B cell (primary cell): ENCODE measurements at places on chromosomes 13 and 19. TPM values are rescaled to one million over a fixed set of nuclear protein-coding genes. Genes with fewer than 3 reads are reported as not detected.
A peak's percentile ranks its signal among the peaks of the same experiment; 100 is the strongest.

GRCh38 chr13:111962431-111962891 lies 104.5 kb upstream of the SOX1 start:
- no peaks in the 10 kb centered on the region for H3K36me3 ChIP-seq
- H3K4me1 ChIP-seq = no peaks in the 10 kb centered on the region
- H3K4me3 ChIP-seq = no peak overlapping the region
- no peaks in the 10 kb centered on the region for H3K27me3 ChIP-seq
- H3K27ac ChIP-seq = no peak overlapping the region

- H3K4me1 ChIP-seq = peaks cover 16% of the 10 kb centered on the region
- no peaks in the 10 kb centered on the region for H3K27me3 ChIP-seq
- no peaks in the 10 kb centered on the region for H3K36me3 ChIP-seq
- H3K4me3 ChIP-seq = no peak overlapping the region
- H3K27ac ChIP-seq = no peak overlapping the region
Measured at GRCh38 chr19:1503089-1503924, 9.5 kb downstream of the ADAMTSL5 start.

- no peak for DNase-seq
- H3K27me3 ChIP-seq = no peaks in the 10 kb centered on the region
- H3K4me3 ChIP-seq = no peak overlapping the region
Measured at GRCh38 chr13:73337532-73337931, 278.7 kb downstream of the KLF5 start.

GRCh38 chr19:16888629-16889365 lies at the start of gene F2RL3:
Gene F2RL3, plus strand, starts transcription at chr19:16888999. Its CDS starts 191 bp downstream, at chr19:16889190.
- H3K4me3 ChIP-seq = no peak within 1 kb of the TSS
- peaks cover 41% of the 10 kb centered on the region for H3K4me1 ChIP-seq
- DNase-seq = no peak
- H3K27ac ChIP-seq = no peak within 1 kb of the TSS

DNA sequence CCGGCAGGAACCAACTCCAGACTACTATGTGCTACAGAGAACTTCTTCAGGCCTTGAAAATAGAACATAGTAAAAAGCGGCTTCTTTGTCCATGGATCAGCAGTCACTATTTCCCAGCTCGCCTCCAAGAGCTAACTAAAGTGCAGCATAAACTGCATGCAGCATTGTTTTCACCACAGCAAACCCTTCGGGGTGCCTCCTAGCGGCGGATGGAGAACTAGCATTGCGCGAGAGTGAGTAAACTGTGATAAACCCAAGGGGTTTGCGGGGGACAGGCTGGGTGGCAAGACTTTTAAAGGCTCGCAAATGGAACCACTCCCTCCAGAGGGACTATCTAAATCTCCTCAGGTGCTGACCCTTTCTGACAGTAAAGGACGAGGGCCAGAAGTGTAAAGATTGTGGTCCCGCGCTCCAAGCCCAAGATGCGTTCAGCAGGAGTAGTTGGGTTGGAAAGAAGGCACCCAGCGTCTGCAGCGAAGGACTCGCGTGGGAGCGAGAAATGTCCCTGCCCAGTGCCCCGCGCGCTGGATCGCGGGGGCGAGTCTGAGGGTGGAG lies 21.5 kb upstream of the SGCG start:
- H3K4me3 ChIP-seq = no peak overlapping the region
- H3K4me1 ChIP-seq = no peaks in the 10 kb centered on the region
- peaks cover 15% of the 10 kb centered on the region for H3K27me3 ChIP-seq
- DNase-seq = no peak
- H3K27ac ChIP-seq = no peak overlapping the region
- H3K36me3 ChIP-seq = no peaks in the 10 kb centered on the region

DNA sequence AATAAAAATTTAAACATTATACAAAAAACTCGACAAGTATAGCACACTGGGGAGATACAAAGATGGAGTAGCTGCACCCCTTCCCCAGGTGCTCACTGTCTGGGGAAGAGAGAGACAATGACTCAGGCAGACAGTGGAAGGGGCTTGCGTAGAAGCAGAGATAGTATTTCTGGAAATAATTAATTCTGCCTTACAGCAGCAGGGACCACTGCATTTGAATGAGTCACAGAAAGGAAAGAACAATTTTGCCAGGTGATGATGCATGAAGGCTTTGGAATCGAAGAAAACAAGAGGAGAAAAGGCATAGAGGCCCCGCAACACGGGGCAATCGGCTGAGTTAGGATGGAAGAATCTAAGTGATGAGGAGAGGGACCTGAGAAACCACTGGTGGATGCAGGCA lies 447.4 kb downstream of the EFNB2 start:
- H3K27ac ChIP-seq = no peak overlapping the region
- H3K27me3 ChIP-seq = no peaks in the 10 kb centered on the region
- no peaks in the 10 kb centered on the region for H3K4me1 ChIP-seq
- H3K36me3 ChIP-seq = no peaks in the 10 kb centered on the region

DNA sequence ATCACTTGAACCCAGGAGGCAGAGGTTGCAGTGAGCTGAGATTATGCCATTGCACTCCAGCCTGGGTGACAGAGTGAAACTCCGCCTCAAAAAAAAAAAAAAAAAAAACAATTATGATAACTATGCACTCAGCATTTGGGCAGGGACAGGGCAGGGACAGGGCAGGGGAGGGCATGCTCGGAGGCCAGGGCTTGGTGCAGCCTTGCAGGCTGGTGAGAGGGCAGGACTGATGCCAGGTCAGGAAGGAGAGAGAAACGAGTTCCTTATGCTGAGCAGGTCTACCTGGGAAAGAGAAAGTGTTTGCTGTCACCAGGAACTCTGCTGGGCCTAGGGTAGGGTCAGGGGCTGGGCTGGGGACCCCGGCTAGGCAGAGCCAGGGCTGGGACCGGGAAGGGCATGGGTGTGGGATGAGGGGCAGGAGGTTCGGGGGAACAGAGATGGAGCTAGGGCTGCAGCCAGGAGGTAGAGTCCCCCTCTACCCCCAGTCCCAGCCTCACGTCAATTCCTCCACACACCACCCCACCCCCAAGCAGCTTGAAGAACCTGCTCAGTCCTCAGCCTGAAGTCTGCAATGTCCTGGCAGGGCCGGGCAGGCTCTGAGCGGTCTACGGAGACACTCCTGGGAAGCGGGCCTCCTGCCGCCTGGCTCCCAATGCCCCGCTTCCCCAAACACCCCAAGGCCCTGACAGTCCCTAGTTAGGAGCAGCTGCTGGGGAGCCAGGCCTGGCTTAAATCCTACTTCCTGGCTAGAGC lies 2.8 kb downstream of the FXYD3 start:
- H3K36me3 ChIP-seq = no peaks in the 10 kb centered on the region
- peaks cover 7% of the 10 kb centered on the region for H3K4me1 ChIP-seq
- DNase-seq = no peak
- no peak overlapping the region for H3K27ac ChIP-seq

GRCh38 chr19:40433391-40434216 lies 7.8 kb upstream of the SERTAD1 start:
- peaks cover 30% of the 10 kb centered on the region for H3K4me1 ChIP-seq
- peak; percentile 77 for DNase-seq
- H3K27me3 ChIP-seq = no peaks in the 10 kb centered on the region
- peak overlapping the region; percentile 58 for H3K4me3 ChIP-seq
- H3K27ac ChIP-seq = peak overlapping the region; percentile 71

TDRD12 gene
- total RNA-seq = 0.68 and 1.1 TPM in 2 replicates

C1QTNF9 gene
- total RNA-seq = not detected in 2 replicates

MRI1 gene
- 65.0 and 75.5 TPM in 2 replicates for total RNA-seq

SYNGR4 gene
- total RNA-seq = not detected in 2 replicates

HS6ST3 gene
- not detected in 2 replicates for total RNA-seq
